Glutamatergic neuron (in vitro differentiated cells): ENCODE measurements at places on chromosomes 7 and 10. TPM values are rescaled to one million over a fixed set of nuclear protein-coding genes. Genes with fewer than 3 reads are reported as not detected.

The KLF6 gene
- 88.6 TPM for total RNA-seq

The STN1 gene
- 57.1 TPM for total RNA-seq

The WEE2 gene
- not detected for total RNA-seq

The NPSR1 gene
- not detected for total RNA-seq

The KCND2 gene
- total RNA-seq = 1.2 TPM

GRCh38 chr10:21584834-21585530 is 51.0 kb downstream of the MLLT10 start:
- DNase-seq = no peak

GRCh38 chr7:34158368-34159153 is 253.2 kb downstream of the BMPER start:
- no peak for DNase-seq

DNA sequence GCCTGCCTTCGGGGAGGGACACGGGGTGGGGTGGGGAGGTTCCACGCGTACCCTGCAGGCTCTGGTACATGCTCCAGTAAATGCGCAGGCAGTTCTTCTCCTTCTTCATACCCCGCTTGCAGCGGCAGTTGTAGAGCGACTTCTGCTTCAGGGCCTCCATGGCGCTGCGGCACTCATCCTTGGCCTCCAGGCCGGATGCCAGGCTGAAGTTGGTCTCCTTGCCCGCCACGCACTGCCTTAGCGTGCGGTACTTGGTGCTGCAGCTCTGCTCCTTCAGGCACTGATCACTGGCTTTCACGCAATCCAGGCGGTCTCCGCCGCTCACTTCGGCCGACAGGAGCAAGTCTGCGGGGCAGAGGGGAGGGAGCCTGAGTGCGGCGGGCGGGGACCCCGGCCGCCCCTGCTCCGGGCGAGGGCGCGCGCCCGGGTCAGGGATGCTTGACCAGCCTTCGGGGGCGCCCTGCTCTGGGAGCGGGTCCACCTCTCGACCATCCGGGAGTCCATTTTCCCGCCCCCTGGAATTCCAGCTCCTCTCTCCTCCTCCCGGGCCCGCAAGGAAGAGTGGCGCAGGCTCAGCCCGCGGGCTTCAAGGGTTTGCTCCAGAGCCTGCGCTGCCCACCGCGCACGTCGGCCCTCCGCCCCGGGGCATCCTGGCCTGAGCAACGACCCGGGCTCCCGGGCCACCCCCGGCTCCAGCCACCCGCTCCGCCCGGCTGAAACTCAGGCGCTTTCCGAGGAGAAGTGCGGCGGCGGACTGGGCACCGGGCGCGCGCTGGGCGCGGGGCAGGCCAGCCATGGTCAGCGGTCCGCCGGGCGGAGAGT is 2.0 kb downstream of the GFRA1 start:
- DNase-seq = no peak

DNA sequence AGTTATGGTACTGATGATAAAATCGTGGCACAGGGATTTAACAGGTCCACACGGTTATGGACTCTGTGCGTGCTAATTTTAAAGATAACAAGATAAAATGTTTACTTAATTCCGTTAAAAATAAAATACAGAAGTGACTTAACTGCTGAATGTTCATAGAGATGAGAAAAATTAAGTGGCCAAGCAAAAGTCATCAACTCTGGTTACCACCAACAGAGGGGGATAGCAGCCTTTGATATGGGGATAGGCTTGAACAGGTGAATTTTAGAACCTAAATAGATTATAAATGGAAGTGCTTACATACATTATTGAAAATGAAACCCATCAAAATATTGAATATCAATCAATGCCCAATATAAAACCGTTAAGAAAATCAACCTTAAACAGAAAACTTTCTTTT is 245.0 kb downstream of the WDR37 start:
- no peak for DNase-seq

- peak; percentile 3 for DNase-seq
Observed at GRCh38 chr7:271266-272107, 18.5 kb upstream of the FOXL3 start.

DNA sequence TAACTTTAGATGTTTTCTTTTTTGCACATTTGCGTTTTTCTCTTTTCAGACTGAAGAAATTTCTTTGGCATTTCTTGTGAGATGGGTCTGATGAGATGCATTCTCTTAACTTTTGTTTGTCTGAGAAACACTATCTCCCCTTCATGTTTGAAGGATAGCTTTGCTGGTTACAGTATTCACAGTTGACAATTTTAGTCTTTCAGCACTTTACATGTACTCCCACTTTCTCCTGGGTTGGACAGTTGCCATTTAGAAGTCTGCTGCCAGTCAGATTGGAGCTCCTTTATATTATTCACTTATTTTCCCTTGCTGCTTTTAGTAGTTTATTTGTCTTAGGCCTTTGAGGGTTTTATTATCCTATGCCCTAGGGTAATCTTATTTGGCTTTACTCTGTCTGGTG is 67.3 kb upstream of the VOPP1 start:
- no peak for DNase-seq

DNA sequence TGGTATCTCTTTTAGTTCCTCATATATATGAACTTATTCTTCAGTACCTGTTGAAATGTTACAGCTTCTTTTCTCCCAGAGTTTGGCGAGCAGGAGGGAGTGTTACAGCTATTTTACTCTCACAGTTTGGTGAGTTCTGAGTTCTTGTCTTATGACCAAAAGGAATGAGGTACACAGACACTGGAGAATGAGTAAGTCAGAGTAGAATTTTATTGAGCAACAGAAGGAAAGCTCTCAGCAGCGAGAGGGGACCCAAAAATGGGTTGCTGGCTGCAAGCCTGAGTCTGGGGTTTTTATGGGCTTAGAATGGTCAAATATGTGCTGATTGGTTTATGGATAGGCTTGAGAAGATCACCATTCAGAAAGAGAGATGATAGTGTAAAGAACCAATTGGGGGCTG is 175.2 kb downstream of the CDK14 start:
- DNase-seq = no peak

DNA sequence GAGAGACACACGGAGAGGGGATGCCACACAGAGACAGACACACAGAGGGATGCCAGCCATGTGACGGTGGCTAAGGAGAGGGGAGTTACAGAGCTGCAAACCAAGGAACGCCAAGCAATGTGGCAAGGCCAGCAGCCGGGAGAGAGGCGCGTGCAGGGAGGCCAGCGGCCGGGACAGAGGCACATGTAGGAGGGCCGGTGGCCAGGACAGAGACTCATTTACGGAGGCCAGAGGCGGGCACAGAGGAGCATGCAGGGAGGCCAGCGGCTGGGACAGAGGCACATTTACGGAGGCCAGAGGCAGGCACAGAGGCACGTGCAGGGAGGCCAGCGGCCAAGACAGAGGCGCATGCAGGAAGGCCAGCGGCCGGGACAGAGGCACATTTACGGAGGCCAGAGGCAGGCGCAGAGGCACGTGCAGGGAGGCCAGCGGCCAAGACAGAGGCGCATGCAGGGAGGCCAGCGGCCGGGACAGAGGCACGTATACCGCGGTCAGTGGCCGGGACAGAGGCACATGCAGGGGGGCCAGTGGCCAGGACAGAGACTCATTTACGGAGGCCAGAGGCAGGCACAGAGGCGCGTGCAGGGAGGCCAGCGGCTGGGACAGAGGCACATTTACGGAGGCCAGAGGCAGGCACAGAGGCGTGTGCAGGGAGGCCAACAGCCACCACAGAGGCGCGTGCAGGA is 40.4 kb downstream of the INSIG1 start:
- no peak for DNase-seq

DNA sequence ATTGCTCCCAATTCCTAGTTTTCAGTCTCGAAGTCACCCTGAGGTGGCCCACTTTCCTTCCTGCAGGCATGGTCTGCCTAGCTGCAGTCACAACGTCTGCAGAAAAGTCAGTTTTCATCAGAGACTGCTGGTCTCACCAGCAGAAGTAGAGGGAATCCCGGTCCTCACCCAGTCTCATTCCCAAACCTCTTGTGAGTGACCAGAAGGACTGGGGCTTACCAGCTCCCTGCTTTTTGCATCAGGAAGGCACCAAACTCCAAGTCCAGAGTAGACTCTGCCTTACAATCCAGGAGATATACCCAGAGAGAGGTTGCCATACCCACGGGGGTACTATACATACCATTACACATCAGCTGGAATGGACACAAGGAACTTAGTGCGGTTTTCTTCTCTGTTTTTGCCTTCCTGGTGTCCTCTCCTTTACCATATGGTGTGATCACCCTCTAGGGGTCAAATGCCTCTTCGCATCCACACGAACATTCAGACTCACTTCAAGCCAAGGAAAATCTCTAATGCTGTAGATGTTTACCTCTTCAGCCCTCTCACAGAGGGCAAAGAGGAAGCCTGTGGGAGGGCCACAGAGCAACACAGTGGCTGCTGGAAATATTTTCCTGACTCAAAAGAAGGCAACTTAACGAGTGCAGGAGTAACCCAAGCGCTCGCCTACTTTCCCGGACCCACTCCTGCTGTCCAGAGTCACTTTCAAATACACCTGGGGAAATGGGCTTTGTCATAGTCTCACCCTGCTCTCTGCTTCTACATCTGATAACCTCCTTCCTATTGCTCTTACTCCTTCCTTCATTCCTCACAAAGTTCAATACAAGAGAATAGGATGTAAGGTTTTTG is 220.9 kb downstream of the C7orf25 start:
- DNase-seq = no peak

DNA sequence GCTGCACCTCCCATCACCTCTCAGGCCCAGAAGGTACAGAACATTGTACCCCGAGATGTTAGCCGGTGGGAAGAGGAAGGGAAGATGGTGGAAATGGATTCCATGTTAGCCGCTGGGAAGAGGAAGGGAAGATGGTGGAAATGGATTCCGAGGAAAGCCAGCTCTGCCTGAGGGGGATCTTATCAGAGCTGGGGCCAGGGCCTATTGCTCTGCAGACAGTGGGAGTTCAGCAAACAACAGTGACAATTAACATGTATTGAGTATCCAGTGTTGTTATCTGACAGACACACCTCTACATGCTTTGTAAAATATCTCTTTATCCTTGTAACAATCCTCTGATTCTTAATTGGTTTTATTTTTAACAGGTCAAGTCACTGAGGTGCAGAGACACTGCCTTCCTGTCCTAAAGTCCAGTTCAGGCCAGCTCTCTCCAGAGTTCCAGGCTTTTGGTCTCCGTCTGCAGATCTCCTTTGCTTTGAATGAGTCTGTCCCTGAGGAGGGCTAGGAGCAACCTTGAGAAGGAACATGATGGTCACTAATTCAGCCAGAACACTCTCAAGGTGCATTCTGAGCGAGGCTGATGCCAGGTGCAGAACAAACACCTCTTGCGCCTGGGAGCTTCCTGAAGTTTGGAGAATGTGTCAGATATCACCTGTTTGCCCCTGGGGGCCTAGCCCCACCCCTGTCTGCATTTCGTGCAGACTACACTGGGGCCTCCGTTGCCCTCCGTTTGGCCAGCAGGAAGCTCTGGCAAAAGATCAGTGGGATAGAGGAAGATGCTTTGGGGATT is 82.4 kb upstream of the PODXL start:
- no peak for DNase-seq

DNA sequence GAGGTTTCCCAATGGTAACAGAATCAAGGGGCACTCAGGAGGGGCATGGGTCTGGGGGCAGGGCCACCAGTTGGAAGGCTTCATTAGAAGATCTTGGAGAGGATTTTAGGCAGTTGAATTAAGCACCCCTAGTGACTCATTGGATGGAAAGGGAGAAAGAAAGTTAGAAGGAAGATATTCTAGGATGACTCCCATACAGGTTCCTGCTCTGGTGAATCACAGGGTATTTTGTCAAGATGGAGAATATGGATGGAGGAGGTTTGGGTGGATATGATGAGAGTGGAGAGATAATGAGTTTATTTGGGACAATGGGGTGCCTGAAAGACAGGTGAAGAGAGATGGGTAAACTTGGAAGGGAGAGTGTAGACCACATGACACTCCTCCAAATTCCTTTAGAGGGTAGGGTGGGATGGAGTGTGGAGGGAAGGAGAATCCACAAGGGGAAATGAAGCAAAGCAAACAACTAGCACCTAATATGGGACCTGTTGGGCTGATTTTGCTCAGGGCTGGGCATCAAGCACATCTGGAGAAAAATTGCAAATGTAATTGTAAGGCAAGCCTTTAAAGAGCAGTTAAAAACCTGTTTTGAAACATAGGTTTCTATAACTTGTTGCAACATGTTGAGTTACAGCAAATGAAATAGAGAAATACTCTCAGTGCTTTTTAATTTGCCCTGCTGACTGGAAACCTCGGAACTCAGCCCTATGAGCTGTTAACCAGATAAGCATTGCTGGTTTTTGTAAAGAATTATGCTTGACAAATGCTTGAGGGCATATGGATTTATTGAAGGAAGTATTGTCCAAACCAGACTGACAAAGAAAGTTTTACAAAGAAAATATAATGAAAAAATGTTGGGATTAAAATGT is 2.9 kb upstream of the ENTPD7 start:
- DNase-seq = no peak

DNA sequence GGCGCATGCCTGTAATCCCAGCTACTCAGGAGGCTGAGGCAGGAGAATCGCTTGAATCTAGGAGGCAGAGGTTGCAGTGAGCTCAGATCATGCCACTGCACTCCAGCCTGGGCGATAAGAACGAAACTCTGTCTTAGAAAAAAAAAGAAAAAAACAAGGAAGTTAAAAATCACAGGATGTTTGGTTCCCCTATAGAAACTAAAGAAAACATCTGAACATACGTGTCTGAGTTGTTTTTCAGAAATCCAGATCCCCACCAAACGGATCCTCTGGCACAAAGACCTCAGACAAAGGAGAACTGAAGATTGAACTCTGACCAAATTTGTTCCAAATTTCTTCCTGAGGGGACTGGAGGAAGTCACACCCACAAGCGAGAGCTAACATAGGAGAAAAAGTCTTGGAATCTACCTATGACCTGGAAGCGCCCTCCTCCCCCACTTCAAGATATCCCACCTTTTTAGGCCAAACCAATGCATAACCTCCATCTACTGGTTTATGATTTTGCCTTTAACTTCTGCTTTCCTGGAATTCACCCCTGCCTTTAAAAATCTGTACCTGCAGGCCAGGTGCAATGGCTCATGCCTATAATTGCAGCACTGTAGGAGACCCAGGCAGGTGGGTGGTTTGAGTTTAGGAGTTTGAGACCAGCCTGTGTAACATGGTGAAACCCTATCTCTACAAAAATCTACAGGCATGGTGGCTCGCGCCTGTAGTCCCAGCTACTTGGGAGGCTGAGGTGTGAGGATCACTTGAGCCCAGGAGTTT is 19.7 kb upstream of the SIRT1 start:
- no peak for DNase-seq

DNA sequence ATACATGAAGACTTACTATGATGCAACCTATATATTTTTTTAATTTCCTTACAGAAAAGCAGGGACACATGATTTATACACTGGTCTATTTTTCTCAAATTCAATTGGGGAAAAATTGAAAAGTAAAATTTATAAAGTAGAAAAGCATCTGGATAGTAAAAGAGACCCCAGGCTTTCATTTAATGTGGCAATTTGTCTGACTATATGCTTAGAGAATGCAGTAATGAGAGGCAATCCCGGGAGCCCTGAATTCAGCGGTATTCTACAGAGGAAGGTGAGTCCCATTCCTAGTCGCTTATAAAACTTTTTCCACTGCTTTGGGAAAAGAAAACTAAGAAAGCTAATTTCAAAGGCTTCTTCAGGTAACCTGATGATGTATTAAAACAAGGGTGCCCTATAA is 167.1 kb downstream of the SEMA3D start:
- no peak for DNase-seq
